Stimulated activated CD8-positive, alpha-beta memory T cell treated with anti-CD3 and anti-CD28 coated beads, Interleukin-15, amount 100 ng/mL, for 48 hours (primary cell): ENCODE measurements at places on chromosomes 12 and 14.

DNA sequence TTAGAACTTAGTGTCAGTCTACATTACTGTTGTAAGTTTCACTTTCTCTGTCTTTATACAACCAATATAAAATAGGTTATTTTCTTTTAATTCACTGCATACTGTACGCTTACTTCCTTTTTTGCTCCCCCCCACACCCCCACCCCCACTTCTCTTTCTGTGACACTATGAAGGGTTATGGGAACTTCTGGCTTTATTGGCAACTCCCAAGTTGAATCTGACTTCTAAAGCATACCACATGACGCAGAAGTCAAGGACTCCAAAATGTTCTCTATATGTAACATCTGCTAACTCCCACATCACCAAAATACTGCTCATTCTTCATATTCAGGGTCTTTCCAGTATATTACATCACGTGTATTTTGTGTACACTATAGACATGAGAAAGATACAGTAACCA, 81.2 kb upstream of the ATXN7L3B start:
- no peak for DNase-seq

- DNase-seq = no peak
Observed at GRCh38 chr12:24470050-24470449, 478.9 kb downstream of the BCAT1 start.

DNA sequence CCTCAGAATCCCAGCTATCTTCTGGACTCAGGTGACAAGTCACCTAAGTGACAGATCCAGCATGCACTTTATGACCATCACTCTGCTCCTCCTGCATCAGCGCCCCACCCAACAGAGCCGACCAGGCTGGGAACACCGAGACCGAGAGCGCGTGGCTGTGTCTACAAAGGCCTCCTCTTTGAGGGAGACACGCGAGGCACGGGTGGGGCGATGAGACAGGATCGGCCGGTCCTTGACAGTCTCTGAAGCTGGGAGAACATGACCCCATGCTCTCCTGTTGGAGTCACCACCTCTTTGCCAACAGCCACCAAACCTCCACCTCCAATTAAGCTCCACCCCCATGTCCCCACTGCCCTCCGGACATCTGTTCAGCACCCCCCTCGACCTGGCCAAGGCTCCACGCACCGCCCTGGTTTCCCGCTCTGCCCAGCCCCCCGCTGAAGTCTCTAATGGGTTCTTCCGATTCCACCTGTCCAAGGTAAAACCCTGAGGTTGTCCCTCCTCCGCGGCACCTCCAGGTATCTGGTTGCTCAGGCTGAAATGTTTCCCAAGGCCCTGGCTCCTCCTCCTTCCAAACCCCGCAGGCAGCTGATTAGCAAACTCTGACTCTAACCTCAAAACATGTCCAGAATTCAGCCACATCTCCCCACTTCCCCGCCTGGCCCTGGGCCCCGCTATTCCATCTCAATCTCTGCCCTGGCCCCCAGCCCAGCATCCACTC, 31.5 kb downstream of the HSP90AA1 start:
- DNase-seq = no peak

DNA sequence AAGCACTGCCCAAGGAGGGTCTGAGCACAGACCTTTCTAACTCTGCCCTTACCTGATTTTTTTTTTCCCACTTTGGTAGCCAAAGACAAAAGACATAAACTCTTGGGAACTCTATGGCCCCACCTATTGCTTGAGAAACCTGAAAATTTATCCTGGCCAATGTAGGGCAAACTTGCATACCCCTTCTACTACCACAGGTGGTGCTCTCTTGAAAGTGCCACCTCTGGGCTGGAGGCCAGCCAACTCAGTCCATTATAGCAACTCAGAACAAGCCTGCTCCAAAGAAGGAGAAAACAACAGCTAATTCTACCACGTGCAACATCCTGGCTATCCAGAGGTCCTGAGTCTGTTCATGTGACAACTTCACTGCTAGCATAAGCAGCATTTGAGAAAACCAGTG, 55.7 kb upstream of the ABCD2 start:
- DNase-seq = no peak

GRCh38 chr14:103535891-103536565, 7.0 kb downstream of the TRMT61A start:
- no peak for DNase-seq

GRCh38 chr14:82045339-82045738, 511.7 kb upstream of the SEL1L start:
- no peak for DNase-seq

- DNase-seq = no peak
Observed at GRCh38 chr12:132294121-132295034, 35.0 kb downstream of the GALNT9 start.

- no peak for DNase-seq
Observed at GRCh38 chr14:29111554-29111953, 345.0 kb downstream of the FOXG1 start.

- no peak for DNase-seq
Observed at GRCh38 chr12:75048767-75049166, 160.9 kb downstream of the KCNC2 start.

GRCh38 chr12:7142056-7142644, 12.0 kb downstream of the CLSTN3 start:
- peak; percentile 31 for DNase-seq

GRCh38 chr12:62190689-62191490, 69.3 kb upstream of the USP15 start:
- no peak for DNase-seq

GRCh38 chr14:105840266-105841021, 314.1 kb downstream of the TMEM121 start:
- no peak for DNase-seq

DNA sequence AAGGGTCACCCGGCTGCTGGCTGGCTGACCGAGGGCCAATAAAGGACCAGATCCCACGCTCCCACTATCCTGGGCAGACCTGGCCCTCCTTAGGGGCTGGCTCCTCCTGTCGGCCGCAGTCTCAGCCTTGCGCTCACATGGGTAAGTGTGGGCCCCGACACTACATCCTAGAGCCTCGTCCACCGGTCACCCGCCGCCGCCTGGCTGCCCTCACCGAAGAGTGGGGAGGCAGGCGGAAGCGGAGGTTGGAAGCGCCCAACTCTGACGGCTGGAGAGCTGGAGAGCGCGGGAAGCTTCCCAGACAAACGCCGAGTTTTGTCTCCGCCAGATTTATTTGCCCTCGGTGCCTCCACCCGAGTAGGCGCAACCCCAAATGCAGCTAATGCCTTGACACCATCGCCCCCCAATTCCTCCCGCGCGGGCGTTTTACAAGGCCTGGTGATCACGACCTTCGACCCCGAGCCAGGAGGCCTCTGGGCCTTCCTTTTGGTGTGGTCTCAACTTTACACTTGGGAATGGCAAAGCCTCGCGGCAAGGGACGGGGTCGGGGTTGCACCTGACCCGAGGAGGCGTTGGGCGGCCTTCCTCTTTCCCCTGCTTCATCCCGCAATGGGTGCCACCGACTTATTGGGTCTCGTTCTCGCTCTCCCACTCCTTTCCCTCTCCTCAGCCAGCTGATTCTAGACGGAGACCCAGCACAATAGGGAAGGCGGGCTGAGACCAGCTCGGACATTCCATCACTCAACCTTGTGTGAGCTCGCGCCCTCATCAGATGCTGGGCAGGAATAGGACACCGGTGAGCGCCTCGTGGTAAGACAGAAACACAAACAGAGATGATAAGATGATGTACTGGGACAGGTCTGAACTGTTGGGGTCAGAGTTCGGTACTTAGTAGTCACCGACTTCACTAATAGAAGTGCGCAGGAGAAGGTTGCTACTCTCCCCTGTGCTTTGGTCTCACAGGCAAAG, 78.3 kb upstream of the ANO4 start:
- DNase-seq = no peak

- DNase-seq = no peak
Observed at GRCh38 chr12:57852620-57853500, 6.3 kb upstream of the CTDSP2 start.

DNA sequence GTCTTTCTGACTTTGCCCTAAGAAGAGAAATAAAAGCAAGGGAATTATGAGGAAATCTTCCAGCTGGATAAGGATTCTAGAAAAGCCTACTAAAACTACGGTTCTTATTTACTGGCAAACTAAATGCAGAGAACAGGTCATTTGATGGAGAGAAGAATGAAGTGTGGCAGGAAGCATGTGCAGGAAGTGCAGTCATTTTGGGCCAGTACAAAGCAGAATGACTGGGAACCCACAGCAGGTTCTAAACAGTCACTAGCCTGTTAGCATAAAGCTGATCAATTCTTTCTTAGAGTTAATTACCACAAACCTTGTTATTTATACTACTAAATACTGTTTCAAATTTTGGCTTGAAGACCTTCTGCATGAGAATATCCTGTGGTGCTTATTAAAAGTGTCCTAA, 36.7 kb downstream of the CFAP54 start:
- no peak for DNase-seq

DNA sequence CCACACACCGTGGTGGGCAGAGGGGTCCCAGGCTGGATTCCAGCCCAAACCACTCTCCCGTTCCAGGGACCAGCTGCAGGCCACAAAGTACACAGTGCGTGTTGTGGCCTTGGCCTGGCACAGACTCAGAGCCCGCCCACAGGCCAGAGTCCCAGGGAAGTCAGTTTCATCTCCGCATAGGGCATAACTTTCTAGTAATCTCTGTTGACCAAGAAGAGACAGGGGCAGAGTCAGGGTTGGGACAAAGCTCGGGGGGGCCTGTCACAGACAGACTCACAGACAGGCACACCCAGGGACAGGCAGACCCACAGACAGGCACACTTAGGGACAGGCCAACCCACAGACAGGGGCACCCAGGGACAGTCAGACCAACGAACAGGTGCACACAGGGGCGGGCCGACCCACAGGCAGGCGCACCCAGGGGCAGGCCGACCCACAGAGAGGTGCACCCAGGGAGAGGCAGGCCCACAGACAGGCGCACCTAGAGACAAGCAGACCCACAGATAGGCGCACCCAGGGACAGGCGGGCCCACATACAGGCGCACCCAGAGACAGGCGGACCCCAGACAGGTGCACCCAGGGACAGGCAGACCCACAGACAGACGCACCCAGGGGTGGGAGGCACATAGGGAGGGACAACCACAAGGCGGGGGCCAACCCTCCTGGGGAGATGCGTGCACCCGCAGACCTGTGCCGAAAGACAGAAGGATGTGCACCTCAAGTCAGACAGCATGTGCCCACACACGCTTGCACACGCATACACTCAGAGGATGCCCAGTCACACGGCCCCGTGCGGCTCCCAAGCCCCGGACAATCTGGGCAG, 323.3 kb upstream of the RTL1 start:
- no peak for DNase-seq

GRCh38 chr14:71348394-71348793, 441.1 kb downstream of the PCNX1 start:
- DNase-seq = no peak

GRCh38 chr12:98656289-98657101, 11.4 kb downstream of the APAF1 start:
- DNase-seq = no peak

DNA sequence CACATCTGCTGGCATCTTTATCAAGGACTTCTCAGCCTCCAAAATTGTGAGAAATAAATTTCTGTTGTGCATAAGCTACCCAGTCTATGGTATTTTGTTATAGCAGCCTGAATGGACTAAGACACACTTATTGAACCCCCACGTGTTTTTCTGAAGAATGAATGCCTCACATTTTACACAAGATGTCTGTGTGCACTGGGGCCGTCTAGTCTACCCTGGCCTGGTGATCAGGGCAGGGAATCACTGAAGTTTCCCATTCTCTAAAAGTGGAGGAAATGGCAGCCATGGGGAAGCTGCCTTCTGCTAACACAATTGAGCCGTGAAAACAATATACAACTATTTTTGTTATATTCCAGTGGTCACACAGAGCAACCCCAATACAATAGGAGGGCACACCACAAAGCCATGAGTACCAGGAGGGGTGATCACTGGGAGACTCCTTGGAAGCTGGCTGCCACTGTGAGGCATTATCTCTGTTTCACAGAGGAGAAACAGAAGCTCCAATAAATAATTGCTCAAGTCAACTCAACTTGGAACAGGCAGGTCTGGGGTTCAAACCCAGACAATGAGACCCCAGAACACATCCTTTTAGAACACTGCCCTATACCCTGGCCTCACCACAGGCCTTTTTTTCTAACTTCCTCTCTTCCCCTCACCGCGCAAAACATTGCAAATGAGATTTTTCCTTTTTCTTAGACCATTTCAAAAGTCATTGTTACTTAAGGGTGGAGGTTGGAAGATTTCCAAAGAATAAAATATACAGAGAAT, 18.3 kb upstream of the LTA4H start:
- no peak for DNase-seq

- DNase-seq = no peak
Observed at GRCh38 chr12:85805654-85806053, 30.6 kb downstream of the RASSF9 start.

GRCh38 chr12:102811110-102811737, 105.8 kb downstream of the PAH start:
- DNase-seq = no peak

DNA sequence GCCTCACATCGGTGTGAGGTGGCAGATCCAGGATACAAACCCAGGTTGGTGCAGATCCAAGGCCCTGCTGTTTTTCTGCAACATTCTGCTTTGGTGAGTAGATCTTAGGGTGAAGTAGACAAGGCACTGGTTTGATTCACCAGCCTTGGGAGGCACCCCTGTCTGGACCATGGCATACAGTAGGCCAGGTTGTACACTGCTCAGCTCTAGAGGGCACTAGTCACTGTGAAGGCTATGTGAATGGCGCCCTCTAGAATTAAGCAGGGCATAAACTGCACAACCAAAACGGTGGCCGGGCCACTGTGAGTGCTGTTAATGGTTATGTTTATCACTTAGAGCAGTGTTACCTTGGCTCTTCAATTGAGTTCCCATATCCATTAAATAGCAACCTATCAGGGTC, 280.6 kb upstream of the PWP1 start:
- no peak for DNase-seq

GRCh38 chr12:20187456-20187855, 180.9 kb upstream of the PDE3A start:
- DNase-seq = no peak

GRCh38 chr12:20259786-20260185, 108.6 kb upstream of the PDE3A start:
- no peak for DNase-seq

GRCh38 chr14:96904201-96904600, 107.0 kb downstream of the VRK1 start:
- DNase-seq = no peak

DNA sequence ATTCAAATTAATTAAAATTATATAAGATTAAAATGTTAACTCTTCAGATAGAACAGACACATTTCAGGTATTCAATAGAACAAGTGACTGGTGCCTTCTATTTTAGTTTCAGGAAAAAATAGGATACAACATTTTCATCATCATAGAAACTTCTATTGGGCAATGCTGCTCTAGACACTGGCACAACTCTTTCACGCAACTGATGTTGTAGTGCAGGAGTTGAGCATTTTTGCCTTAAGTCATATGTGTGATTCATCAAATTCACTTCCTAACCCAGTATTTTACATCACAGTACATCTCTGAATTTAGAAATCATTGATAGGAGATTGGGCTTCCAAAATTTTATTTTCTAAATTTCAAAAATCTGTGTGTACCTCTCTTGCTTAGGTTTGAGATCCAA, 215.4 kb upstream of the DIO2 start:
- DNase-seq = no peak

GRCh38 chr12:42447371-42447786, 121.4 kb downstream of the PPHLN1 start:
- DNase-seq = no peak

GRCh38 chr12:102496591-102496990, 16.2 kb upstream of the IGF1 start:
- no peak for DNase-seq
